Activated naive CD4-positive, alpha-beta T cell (primary cell): ENCODE measurements at places on chromosomes 13 and 19.

- DNase-seq = peak; percentile 37
Measured at GRCh38 chr19:10270616-10271394, at the start of gene ICAM1. TSS of gene ICAM1 (plus strand) at chr19:10271120. CDS start at chr19:10271160, 40 bp downstream.

DNA sequence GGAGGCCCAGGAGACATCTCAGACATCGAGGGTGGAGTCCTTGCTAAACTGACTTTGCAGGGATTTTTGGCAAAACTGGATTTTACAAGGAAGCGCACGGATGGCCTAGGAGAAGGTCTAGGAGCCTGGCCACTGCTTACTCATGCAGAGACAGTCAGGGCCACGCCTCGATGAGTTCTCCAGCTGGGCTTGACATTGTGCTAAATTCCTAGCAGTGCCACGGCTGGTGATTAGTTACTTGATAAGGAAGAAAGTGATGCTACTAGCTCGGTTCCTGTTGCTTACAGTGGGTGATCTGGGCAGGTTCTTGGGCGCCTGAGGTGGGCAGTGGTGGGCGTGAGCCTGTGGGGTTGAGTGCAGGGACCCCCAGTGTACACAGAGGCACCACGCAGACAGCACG is 143.4 kb downstream of the SOX1 start:
- no peak for DNase-seq

- no peak for DNase-seq
Measured at GRCh38 chr13:32669030-32669646, 82.9 kb downstream of the PDS5B start.

- DNase-seq = peak; percentile 57
Measured at GRCh38 chr19:7705387-7706187, 3.7 kb upstream of the FCER2 start.

DNA sequence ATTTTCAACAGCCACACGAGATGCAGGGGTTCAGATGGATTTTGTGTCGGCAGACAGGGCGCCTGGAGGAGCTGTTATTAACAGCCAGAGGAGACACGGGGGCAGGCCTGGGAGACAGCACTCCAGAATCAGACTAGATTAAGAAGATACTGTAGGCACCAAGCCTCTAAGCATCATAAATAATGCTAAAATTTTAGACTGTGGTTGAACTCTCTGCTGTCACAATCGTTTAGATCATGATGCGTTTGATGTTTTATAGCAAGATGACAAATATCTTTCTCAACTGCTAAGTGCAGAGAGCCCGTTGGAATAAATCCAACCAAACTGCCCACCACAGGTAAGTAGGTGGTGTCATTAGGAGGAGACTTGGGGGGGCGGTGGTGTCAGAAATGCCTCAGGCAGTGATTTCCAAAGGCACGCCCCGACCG is 63.9 kb downstream of the CEBPG start:
- no peak for DNase-seq

GRCh38 chr19:18789883-18790565 is 1.1 kb downstream of the COMP start:
- no peak for DNase-seq

DNA sequence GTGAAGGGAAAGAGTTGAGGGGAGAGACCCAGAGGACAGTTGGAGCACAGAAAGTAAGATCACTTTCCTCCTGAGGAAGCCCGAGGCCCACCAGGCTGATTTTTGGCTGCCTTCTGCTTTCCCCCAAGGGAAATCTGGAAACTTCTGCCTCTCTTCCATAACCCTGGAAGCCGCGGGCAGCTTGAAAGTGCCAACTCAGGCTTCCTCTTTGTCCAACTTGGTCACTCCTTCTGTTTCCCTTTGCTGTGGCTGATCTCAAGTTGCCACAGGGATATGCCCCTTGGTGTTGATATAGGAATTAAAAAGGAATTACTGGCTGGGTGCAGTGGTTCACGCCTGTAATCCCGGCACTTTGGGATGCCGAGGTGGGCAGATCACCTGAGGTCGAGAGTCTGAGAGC is 5.7 kb upstream of the CD70 start:
- no peak for DNase-seq

- no peak for DNase-seq
Measured at GRCh38 chr13:113562085-113562749, 22.3 kb upstream of the TFDP1 start.

DNA sequence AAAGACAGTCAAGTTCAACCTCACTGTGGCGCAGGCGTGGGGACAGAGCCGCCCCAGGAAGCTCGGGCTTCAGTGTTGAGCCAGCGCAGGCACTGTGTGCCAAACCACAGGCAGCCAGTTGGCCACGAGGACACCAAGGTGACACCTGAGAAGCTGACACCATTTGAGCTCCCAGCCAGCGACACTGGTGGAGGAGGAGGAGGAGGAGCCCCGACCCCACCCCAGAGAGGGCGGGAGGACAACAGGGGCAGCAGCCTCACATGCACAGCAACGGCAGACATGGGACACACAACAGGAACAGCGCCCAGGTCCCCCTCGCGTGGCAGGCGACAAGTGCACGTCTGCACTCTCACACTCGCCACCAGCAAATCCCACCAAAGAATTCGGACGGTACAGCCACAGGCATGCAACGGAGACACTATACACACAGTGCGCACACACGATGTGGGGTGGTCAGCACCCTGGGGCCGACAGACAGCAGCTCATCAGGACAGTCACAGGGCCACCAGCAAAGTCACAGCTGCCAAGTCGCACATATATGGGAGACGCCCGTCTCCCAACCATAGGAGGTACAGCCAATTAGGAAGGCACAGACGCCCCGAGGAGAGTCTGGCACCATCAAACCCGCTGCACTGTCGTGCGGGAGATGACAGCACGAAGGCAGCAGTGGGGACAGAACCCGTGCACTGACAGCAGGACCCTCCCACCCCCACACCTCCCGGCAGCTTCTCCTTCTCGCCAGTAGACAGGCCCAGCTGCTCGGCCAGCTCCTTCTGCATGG is 3.4 kb downstream of the EIF3G start:
- DNase-seq = no peak

DNA sequence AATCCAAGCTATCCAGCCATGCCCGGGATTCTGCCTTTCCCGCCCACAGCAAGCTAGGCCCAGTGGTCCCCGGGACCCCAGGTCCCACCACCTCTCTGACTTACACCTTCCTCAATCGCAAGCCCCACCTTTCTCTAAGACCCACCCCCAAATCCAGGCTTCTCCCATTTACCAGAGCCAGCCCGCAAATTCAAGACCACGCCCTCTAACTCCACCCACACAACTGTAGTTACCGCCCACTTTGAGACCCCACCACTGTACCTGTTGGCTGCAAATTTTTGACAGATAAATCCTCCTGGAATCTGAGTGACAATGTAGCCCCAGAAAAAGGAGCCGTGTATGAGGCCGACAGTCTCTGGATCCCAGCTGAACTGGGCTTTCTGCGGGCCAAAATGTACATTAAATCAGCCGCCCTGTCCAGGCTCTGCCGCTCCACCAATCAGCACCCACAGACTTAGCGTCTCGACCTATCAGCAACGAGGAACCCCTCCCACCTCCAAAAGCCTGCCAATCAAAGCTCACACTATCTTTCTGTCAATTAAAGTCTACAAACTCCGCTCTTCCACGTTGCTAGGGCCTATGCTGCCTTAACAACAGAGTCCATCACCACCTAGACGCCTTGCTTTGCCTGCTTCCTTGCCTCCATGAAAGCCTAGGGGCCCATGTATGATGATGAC is 6.3 kb downstream of the SLC17A7 start:
- DNase-seq = no peak

DNA sequence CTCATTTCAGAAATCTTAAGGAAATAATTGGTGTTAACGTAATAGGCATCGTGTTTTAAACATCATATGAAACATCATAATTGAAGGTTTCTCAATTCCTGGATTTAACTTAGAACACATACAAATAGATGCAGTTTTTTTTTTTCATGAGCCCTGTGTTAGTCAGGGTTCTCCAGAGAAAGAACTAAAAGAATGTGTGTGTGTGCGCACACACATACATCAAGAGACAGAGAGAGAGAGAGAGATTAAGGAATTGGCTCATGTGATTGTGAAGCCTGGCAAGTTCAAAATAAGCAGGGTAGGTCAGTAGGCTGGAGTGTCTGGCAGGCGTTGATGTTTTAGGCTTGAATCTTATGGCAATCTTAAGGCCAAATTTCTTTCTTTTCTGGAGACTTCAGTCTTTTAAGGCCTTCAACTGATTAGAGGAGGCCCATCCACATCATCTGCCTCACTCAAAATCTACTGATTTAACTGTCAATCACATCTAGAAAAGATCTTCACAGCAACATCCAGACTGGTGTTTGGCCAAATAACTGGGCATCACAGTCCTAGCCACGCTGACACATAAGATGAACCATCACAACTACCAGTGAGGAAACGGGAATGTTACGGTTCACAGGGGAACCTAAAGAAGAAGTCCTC is 25.2 kb downstream of the SPATA13 start:
- DNase-seq = no peak

DNA sequence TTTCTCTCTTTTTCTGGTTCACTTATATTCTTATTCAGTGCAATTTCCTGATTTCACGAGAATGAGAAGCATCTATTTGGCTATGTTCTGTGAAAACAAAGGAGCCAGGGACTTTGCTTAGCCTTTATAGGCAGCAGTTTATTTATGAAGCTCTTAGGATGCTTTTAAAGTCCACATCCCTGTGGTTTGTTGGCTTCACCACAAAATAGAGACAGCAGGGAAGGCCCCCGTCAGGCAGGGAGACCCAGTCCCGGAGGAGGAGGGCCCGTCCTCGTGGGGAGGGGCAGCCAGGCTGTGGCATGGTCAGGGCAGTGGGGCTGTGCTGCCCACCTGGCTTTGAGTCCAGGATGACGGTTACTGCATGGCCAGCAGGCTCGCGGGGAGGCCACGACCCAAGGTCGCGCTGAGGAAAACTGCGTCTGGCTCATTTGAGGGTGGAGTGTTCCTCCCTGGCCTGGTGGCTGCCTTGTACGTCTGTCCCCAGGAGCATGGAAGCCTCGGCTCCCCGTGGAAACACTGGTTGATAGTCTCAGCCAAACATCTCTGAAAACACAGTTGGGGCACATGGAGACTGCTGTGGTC is 92.7 kb downstream of the ATP11A start:
- DNase-seq = no peak

- no peak for DNase-seq
Measured at GRCh38 chr13:58767566-58767965, 1136.0 kb downstream of the PCDH17 start.

DNA sequence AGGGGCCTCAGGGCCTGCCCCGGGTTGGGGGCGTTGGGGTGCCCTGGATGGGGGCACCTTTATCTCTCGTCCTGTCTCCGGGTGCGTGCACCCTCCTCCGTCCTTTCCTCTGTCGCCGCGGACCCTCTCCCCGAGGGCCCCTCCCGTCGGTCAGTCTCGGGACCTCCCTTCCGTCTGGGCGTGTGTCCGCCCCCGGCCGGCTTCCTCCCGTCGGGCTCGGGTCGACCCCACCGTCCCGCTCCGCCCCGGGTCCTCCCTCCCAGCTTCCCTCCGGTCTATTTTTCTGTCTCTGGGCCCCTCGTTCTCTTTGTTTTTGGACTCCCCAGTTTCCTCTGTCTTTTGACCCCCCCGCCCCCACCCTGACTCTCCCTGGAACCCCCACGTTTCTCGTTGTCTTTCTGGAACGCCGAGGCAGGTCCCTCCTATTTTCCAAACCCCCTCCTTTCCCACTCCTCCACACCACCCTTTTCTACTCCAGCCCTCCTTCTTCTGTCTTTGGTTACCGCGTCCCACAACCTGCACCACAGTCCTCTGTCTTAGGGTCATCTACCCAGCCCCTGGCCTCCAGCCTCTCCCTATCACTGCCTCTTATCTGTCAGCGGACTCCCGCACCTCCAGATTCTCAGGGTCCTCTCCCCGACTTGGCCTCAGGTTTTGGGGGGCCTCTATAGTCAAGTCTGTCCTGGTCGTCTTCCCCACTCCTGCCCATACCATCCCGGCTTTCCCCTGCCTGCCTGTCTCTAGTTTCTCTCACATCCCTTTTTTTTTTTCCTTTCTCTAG is 757 bp downstream of the EGLN2 start:
- no peak for DNase-seq

DNA sequence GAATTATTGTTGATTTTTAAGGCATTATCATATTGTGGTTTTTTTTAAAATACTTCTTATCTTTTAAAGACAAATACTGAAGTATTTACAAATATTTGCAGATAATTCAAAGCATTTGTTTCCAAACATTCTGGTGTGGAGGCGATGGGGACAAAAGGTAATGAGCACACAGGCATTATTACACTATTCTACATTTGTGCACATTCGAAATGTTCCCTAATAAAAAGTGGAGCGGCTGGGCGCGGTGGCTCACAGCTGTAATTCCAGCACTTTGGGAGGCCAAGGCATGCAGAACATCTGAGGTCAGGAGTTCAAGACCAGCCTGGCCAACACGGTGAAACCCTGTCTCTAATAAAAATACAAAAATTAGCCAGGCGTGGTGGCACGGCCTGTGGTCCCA is 133.4 kb downstream of the FOXO1 start:
- no peak for DNase-seq

DNA sequence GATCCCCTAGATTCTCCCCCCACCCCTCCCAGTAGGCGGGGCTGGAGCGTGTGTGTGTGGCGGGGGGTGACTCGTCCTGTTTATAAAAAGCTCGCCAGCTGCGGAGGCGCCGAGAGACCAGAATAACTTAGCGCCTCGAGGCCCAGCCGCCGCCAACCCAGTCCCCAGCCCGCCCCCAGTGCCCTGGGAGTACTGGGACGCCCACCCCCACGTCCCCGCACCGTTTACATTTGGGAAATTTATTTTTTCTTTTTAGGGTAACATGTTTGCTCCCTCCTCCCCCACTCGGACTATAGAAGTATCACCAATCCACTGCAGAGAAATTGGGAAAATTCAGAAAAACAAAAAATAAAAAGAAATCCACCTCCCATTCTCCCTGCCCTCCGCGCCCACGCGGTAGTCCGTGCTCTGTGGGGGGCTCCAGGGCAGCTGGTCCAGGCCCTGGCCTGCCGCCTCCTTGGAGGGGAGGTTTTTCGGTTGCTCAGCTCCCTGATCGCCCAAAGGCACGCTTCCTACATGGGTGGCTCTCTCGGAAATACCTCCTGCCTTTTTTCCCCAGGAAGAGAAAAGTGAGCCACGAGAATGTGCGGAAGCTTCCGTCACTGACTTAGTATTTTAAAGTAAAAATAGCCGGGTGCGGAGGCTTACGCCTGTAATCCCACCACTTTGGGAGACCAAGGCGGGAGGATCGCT is 1.5 kb upstream of the RAB3A start:
- no peak for DNase-seq

- DNase-seq = no peak
Measured at GRCh38 chr13:112704308-112705145, 14.7 kb downstream of the ATP11A start.

- DNase-seq = no peak
Measured at GRCh38 chr13:44508562-44509077, 67.5 kb downstream of the TSC22D1 start.

DNA sequence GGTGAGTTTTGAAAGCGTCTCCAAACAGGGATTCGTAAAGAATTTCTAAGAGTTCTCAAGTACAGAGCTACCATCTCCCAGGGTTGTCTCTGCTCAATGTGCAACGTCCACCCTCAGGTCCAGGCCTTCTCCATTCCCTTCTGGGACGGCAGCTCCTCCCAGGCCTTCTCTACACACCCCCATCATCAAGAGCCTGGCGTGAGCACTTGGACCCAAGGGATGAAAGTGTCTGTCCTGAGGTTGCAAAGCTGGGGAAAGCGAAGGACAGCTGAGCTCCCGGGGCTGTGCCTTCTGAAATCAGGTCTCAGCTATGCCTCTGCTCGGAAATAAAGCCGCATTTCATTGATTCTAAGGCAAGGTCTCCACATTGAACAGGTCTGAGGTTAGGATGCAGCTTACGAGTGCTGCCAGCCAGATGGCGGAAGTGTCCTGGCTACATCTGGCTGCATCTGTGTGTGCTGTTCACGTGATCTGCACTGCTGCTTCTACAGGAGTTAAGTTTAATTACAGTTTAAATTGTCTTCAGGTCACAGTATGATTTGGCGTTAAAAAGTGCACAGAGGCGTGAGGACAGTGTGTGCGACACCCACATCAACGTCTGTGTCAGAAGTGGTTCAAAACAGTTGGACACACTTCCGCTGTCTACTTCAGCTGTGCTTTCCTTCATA is 27.0 kb upstream of the MIER2 start:
- DNase-seq = no peak
